ENCODE measurements at places on chromosomes 4 and X.

- DNase-seq, result no peak
Measured at GRCh38 chr4:84948056-84948455, 18.4 kb downstream of the WDFY3 start.

DNA sequence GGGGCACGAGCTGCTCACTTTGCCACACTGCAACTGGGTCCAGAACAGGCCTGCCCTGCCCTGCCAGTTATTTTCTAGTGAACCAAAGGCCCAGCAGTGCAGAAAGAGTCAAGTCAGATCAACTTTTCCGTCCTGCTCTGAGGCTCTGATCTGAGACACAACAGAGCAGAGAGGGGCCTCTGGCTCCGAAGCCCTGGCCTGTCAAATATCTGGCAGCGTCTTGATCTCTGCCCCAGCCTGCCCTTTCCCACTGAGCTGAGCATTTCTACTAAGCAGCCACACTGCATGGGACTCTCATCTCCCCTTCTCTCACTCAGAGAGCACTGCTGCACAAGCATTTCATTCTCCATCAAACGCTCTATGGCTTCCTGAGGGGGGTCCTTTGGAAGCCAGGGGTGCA lies 11.8 kb downstream of the IGFBP7 start:
- DNase-seq, result no peak

- no peak for DNase-seq
Measured at GRCh38 chr4:1686440-1687036, 2.4 kb upstream of the FAM53A start.

DNA sequence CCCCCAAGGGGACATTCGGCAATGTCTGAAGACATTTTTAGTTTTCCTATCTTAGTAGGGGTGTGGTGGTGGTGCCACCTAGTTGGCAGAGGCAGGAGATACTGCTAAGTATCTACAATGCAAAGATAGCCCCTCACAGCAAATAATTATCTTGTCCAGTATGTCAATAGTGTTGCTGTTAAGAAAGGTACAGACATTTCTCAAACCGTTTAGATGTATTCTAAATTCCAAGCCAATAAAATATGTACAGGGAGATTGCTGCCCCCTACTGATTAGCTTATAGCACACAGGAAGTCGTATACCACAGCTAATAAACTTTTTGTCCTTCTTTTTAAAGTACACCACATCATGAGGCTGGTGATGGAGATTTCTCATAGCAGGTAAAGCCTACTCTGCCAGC lies 260.5 kb downstream of the TMA16 start:
- peak; percentile 20 for DNase-seq

DNA sequence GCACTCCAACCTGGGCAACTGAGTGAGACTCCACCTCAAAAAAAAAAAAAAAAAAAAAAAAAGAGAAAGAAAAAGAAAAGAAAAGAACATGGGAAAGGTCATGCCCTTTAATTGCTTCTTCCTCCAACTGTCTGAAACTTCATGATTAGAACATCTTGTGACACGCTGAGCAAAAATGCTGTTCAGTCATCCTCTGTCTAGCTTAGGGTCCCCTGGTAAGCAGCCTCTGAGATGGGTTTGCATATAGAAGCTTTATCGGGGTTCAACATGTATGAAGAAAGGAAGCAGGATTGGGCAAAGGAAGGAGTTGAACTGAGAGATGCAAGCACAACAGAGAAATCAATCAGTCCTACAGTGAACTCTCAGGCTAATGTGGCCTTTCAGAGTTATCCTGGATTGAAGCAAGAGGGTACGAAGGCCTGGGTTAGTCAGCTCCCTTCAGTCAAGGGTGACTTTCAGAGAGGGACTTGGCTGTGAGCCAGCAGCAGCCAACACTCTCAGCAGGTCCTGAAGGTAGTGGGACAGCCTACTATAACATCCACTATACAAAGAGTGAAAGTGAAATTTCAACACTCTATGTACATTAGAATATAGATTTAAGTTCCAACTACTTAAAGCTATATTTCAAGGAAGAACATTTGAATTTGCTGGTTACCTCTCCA lies 11.4 kb downstream of the MAOB start:
- no peak for DNase-seq

DNA sequence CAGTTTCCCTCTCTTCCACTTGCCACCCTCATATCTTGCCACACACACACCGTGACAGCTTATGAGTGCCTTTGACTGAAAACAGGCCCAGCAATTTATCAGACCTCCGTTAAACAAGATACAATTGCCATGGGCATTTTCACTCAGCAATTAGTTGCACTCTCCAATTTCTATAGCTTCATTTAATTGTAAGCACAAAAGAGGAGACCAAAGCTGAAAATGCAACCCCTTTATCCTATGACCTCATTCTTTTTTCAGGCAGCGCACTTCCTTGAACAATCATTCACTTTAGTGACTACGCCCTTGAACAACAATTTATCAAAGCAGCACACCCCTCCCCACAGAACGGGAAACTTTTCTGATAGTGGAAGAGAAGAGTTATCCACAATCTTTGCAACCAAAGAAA lies 4.1 kb downstream of the POF1B start:
- no peak for DNase-seq

GRCh38 chrX:97267396-97268181 lies 383.9 kb downstream of the RPA4 start:
- DNase-seq, result no peak

DNA sequence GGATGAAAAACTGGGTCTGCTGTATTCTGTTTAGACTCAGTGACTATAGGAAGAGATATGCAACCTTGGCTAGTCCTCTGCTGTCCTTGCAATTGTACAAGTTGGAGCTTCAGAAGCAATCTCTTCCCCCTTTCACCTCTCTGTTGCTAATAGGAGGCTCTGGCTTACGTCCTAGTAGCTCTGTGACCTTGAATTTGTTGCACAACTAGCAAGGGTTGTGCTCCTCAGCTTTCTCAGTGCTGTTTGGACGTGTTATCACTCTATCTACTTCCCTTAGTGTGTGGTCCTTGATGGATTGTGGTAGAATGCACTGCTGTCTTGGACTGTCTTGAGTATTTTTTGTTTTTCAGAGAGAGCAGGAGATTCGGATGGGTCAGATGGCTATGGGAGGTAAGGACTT lies 3.4 kb upstream of the ITGB1BP2 start:
- DNase-seq, result no peak

GRCh38 chr4:2929469-2929868 lies 33.7 kb downstream of the NOP14 start:
- DNase-seq, result no peak

DNA sequence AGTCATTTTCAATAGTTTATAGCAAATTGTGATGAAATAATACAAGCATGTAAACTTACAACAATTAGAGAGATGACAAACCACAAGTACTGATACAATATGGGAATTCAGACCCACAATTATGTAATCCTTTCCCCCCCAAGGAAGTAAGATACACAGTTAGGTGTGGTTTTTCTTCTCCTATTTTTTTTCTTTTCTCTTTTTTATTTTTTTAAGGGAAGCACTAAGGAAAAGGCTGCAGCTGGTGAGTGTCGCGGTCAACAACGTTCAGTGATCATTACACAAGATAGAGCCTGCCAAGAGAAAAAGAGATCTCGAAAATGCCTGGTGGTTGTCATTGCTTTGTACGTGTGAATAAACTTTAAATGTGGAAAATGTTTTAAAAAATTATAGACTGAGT lies 9.8 kb downstream of the NDNF start:
- DNase-seq, result no peak

DNA sequence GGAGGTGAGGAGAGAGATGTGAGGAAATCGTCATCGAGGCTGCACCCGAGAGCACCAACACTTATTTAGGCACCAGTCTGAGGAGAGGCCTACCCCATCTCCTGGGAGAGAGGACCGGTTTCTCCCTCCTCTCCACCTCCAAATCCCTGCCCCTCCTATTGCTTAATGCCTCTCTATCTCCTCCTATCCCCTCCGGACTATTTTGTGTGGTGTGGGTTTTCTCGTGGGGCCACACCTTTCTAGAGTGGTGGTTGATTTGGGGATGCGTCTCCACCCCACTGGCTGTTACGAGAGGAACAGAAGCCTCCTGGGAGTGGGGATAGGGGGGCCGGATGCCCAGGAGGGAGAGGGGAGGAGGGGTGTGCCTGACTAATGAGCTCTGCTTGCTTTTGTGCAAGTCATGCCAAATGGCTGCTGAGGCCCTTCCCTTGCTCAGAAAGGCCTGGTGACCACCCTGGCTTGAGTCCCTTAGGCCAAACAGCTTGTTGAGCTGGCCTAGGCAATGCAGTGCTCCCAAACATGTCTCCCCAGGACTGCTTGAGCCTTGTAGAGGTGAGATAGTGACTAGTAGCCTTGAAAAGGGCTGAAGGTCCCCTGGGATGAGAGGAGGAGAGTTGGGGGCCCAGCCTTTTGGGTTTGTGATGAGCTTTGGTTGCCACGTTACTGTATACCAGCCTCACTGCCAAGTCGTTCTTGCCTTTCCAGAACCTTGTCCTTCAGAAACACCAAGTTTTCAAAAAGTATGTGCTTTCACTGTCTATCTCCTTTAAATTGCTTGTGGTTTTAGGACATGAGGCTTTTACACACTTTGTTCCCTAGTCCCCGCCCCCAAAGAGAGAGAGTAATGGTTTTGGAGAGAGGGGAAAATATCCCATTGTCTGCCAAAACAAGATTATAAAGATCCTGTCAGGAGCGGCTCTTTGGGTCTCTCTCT lies 1.2 kb downstream of the MSN start:
- DNase-seq, result peak; percentile 65

- no peak for DNase-seq
Measured at GRCh38 chrX:85107407-85107806, 103.7 kb downstream of the APOOL start.

GRCh38 chr4:1194010-1194900 lies 21.9 kb upstream of the SPON2 start:
- DNase-seq, result no peak

DNA sequence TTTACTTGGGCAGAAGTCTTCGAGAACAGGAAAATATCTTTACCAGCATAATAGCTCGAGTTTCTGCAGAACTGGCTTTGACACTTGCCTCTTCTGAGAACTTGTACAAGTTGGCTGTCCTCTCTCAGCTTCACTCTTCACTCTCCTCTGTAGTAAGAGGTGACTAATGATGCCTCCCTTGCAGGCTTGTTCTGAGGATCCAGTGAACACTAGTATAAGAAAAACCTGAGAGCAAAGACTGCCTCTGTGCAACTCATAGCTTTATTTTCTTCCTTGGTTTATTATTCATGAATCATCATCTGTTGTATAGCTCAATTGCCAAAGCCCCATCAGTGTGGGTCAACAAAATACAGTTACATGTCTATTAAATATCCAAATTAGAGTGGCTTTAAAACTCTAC lies 266.7 kb upstream of the CLNK start:
- no peak for DNase-seq

DNA sequence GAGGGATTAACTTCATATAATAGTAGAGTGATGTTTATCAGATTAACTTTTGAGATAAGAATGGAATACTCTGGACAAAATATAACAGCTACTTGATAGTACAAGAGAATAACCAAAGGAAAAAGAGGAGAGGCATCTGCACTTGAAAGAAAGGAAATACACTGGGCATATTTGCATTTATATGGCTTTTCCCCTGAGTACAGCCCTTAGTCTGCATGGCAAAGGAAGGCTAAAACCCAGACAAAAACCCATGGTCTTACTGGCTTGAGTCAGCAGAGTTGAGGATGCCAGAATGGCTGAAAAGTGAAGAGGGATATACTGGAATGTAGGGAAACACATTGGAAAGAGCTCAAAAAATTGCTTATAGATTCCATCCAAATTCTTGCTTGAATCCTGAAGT lies 101.6 kb downstream of the COL4A5 start:
- DNase-seq, result no peak

DNA sequence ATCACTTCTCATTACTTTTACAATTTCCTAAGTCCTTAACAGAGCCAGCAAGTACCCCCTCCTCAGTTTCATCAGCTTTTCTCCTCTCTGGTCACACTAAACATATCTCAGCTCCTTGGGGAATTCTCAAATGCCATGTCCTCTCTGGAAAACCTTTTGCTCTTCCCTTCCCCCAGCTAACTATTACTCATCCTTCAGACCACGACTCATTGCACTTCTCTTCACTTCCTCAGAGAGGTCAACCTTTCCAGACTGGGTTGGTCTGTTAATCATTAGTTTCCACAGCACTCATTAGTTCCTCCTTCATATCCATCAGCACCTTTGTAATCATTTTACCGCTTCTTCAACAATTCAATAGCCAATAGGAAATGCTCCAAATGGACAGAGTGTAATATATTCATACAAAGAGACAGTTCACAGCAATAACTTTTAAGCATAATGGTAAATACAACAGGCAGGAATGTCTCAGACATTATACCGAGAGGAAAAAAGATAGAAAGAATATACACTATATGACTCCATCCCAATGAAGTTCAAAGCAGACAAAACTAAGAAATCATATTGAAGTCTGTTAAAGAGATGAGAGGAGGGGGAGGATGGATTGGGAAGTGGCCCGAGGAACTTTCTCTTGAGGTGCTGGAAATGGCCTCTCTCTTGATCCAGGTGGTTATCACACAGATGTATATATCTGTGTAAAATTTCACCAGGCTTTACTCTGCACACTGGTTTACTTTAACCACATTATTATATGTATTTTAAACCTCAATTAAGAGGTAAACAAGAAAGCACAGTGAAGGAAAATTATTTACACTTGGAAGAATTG lies 39.6 kb downstream of the DDX60L start:
- DNase-seq, result peak; percentile 28

GRCh38 chr4:11042760-11043159 lies 358.2 kb upstream of the CLNK start:
- no peak for DNase-seq

Data from AML-193 (cell line).